Stimulated activated CD8-positive, alpha-beta memory T cell treated with anti-CD3 and anti-CD28 coated beads, Interleukin-2, amount 100 ng/mL, for 1 hour (primary cell): ENCODE measurements at places on chromosomes 2 and 18.

DNA sequence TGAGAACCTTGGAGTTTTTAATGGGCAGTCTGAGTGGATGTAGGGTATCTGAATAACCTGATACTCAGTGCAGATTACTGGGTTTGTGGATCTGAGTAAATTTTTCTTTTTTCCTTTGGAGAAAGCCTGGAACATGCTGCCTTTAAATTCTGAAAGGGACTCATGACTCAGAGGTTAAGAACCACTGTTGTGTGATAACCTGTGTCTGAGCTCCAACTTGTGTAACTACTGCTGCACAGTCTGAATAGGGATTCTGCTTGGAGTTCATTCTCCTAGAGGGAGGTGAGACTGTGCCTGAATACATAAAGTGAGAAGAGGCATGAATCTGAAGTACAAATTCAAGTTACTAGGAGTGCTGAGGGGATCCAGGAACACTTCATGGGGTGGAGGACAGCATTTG, 36.2 kb downstream of the KDM3A start:
- no peak for DNase-seq

DNA sequence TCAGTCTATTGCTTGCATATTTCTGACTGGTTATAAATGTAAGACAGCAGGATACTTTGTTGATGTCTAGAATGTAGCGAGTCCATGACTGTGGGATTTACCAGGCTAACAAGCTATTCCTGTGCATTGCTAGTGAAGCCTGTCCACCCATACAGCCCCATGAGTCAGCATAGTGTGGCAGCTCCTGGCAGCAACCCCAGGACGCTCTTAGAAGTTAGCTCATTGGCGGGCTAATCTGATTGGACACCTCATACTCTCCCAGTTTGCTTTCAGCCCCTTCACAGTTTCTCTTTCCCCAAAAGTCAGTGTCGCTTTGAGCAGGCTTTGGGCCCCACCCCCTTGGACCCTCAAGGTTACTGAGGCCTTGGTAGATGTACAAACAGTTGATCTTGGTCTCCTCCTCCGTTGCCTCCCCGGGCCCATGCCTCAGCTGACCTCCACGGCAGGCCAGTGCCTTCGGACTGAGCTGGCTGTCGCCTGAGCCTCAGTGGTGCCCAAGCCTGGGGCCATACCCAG, 48.0 kb downstream of the COA5 start:
- no peak for DNase-seq

GRCh38 chr2:237390235-237390634, 23.7 kb downstream of the COL6A3 start:
- DNase-seq: no peak

GRCh38 chr2:171225302-171225980, 64.7 kb upstream of the TLK1 start:
- no peak for DNase-seq

DNA sequence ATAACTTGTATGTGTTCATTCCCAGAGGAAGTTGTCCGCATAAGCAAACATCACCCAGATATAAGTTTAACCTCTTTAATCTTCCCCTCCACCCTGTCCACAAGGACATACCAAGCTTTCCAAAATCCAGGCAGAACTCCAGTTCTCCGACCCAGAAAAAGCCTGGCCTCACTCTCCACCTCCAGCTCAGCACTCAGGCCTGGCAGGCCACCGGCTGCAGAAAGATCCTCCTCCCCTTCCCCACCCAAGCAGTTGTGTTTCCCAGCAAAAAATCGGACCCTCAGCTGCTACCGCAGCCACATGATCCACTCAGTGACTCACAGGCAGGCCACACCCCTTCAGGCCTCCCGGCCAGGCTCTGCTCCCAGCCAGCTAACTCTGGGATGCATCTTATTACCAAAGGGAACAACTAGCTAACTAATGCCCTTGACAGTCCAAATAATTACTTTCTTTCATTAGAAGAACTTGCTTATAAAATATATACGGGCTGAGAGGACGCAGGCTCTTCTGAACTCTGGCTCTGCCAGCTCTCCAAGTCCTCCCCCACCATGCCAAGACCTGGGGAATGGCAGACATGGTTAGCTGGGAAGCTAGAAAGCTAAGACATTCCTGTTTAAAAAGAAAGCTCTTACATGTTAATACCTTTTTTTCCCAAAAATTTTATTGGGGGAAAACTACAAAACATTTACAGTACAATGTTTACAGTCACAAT, 4.5 kb downstream of the ZFP36L2 start:
- DNase-seq: no peak

- no peak for DNase-seq
These were observed 6.6 kb upstream of the KLHL30 start for GRCh38 chr2:238131761-238132462.

- no peak for DNase-seq
These were observed 63.6 kb downstream of the MARCO start for GRCh38 chr2:119005555-119005954.

GRCh38 chr2:18399601-18400000, 160.9 kb downstream of the RDH14 start:
- DNase-seq: no peak

DNA sequence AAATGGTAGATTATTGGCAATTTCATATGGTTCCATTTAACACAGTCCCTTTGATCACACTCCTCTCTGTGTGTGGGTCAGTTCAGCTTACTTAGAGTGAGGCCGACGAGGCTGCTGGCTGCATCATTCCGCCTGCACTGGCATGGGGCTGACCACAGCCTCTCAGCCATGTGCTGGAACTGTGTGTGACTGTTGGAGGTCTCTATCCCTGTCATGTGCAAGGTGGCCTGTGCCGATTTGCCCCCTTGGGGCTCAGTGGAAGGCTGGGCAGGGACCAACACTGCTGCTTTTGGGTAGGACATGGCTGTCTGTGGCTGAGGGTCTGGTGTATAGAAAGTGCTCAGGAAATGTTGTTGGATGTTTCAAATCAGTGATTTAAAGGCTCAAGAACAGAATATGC, 454.0 kb upstream of the HS6ST1 start:
- no peak for DNase-seq
